NCI-H2171 (cell line): ENCODE measurements at places on chromosomes 12 and 14.

- no peak for DNase-seq
Observed at GRCh38 chr12:108804271-108804953, 53.0 kb downstream of the SSH1 start.

GRCh38 chr14:61973981-61974380 is 211.8 kb downstream of the SNAPC1 start:
- DNase-seq, result no peak

- no peak for DNase-seq
Observed at GRCh38 chr12:25207411-25207810, 12.4 kb downstream of the ETFRF1 start.

DNA sequence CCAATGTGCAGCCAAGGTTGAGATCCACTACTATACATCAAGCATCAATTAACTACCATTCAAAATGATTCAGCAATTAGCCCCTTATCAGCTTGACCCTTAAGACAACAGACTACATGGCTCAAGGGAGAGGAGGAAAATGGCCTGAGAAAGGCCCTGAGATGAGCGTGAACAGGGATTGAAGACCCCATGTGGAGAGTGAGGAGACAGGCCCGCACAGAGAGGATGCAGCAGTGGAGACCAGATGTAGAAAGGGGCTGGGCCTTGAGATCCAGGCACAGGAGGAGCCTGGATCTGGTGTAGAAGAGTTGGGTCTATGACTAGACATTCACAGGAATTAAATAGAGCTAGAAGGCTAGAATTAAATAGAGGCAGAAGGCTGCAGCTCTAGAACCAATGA is 229.1 kb downstream of the MON2 start:
- DNase-seq, result no peak

- DNase-seq, result no peak
Observed at GRCh38 chr12:129779033-129779432, 124.8 kb downstream of the TMEM132D start.

- DNase-seq, result peak; percentile 97
Observed at GRCh38 chr12:54259194-54260011, 20.5 kb downstream of the CBX5 start.

- no peak for DNase-seq
Observed at GRCh38 chr14:67703997-67704396, 2.3 kb downstream of the RDH12 start.

DNA sequence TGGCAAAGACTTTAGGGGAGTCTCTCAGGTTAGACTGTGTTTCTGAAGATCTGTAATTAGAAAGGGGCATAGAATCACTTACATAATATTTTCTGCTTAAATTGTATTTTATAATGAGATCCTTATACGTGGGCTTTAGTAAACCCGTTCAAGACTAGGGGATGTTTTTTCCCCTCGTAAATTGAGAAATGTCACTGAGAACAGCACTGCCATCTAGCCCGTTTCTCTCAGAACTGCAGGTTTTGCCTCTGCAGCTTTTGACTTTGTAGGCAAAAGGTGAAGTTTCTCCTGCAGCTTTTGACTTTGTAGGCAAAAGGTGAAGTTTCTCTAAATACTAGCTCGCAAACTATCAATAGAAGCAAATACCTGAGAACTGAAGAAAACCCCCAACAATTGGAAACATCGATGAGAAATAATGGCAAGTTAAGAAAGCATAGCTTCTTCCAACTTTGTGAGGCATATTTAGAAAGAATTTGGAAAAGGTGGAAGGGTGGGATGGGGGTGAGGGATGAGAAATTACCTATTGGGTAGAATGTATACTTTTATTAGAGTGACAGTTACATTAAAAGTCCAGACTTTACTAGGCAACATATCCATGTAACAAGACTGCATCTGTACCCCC is 9.9 kb upstream of the ASPG start:
- DNase-seq, result no peak

- DNase-seq, result no peak
Observed at GRCh38 chr12:52195065-52195730, 3.4 kb upstream of the KRT80 start.
